Thymus (tissue), 14 donors: ENCODE measurements at places on chromosomes 4 and X. TPM values are rescaled to one million over a fixed set of nuclear protein-coding genes. Genes with fewer than 3 reads are reported as not detected.
A peak's percentile ranks its signal among the peaks of the same experiment; 100 is the strongest.

QRFPR gene
- 0.24 TPM for total RNA-seq

TEC gene
- 2.9 TPM for total RNA-seq

IL15 gene
- 9.1 TPM for total RNA-seq

- DNase-seq = no peak
These were observed 46.9 kb upstream of the ATP8A1 start for GRCh38 chr4:42703813-42704212.

DNA sequence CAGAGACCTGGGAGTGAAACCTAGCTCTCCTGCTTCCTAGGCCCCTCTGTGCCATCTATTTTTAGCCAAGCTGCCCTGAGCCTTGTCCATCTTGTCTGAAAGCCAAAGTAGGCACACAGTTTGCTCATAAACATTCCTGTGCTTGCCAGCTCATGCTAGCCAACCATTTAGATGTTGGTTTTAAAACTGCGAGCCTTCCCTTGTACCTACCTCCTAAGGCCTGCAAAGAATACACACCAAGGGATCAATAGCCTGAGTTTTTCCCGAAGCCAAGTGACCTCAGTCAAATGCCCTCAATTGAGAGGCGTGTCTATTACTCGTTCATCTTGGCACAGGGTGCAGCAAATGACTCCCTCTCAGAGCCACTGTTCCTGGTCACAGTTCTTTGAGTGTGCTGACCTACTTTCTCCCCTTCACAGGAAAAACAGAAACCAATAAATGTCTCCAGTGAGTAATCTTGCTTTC, 48.5 kb downstream of the ZCCHC12 start:
- DNase-seq = no peak

DNA sequence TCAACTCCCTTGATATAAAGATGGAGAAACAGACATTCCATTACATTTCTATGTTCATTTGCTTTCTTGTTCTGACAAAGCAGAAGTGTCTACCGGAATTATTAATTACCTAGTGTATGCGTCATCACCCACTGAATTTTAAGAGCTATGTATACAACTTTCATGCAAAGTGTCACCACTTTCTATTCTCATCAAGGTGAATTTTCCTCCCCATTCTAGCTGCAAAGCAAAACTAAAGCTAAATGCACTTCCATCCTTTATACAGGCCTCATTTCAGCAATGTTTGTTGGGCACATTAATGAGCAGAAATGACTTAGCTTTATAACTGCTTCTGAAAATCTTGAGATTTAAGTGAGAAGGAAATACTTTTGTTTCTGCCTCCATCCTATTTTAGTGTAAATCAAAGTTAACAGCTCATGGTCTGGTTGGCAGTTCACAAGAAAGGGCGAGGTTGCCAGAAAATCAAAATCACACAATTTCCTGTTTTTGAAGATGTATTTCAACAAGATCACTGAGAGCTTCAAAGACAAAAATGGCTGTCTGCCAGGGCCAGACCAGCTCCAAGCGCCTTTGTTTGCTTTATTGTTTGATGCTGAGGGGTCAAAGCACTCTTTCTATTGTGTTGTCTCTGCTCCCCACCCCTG, 7.2 kb upstream of the FAM9C start:
- no peak for DNase-seq

- no peak for DNase-seq
These were observed 190.3 kb upstream of the PSAPL1 start for GRCh38 chr4:7625071-7625470.

GRCh38 chrX:130654409-130654950, 248.5 kb downstream of the ENOX2 start:
- no peak for DNase-seq

GRCh38 chrX:32448320-32448719, 763.0 kb downstream of the DMD start:
- DNase-seq = peak; percentile 18

YY2 gene
- total RNA-seq = 0.47 TPM

GRCh38 chrX:15680401-15680800, 15.8 kb upstream of the CLTRN start:
- DNase-seq = no peak

DNA sequence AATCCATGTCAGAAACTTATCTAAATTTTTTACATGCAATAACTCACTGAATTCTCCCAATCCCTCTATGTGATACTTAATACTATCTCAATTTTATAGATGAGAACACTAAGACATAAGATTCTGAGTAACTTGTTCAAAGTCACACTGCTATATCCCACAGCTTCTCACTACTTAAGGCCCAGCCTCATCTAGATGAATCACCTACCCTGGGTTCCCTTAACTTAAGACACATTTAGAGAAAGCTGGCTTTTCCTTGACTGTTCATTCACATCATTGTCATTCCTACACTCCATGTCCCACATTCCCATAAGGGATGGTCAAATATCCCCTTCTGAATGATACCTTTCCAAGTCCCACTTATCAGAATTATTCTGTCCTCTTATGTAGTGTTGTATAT, 21.0 kb downstream of the TNIP3 start:
- no peak for DNase-seq

DNA sequence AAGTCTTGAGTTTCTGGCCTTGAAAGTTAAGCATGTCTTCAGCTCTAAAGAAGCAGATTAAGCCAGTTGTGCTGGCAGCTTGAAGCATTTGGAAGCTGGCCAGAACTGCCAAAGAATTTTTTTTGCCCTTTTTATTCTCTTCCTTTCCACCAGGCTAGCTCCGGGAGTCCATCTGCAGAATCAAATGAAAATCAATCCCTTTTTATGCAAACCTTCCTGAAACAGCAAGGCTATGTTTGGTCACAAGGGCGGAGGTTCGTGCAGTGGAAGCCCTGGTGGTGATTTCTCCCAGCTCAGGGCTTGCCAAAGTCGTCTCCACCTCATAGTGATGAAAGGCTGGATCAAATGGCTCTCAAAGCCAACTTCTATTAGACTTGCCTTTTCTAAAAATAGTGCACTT, 21.6 kb upstream of the C4orf54 start:
- DNase-seq = no peak

CXCL8 gene
- total RNA-seq = 3.7 TPM

DNA sequence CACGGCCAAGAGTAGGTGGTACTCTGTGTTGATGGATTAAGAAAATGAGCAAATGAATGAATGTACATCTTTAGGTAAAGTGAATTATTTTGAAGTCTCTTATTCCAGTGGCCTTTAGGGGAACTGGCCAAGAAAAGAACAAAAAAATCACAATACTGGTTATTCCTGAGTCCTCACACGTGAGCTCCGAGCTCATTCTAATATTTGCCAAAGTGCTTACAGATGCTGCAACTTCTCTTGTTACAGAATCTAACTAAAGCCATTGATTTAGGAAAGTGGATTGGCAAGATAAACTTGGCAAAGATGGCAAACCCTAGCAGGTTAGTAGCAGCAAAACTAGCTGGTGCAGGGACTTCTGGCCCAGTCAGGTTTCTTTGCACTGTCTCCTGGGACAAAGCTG, 37.6 kb downstream of the IDS start:
- no peak for DNase-seq

ARHGAP4 gene
- total RNA-seq = 139 TPM

- DNase-seq = no peak
These were observed 36.7 kb downstream of the DHRSX start for GRCh38 chrX:2463973-2464676.

- DNase-seq = no peak
These were observed 2.7 kb downstream of the SLC7A11 start for GRCh38 chr4:138239491-138239890.

SYTL4 gene
- total RNA-seq = 0.94 TPM

KIAA1210 gene
- 0.09 TPM for total RNA-seq

REELD1 gene
- total RNA-seq = 0.05 TPM

TBX22 gene
- total RNA-seq = 0.05 TPM

DNA sequence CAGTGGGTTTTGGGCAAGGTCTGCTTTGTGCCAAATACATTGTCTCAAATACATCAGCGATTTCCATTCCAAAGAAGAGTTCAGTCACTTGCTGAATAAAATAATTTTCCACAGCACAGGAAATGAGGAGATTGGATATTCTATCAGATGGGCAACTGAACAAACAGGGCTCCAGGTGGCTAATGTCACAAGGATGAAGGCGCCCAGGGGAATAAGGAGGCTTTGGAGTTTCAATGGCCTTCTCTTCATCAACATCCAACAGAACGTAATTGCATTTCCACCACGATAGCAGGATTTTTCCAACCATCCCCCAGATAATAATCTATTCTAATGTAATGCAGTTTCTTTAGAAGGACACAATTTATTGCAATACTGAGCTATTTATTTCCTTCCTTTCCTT, 104.7 kb upstream of the KLHL13 start:
- DNase-seq = no peak

NAA11 gene
- total RNA-seq = not detected

DNA sequence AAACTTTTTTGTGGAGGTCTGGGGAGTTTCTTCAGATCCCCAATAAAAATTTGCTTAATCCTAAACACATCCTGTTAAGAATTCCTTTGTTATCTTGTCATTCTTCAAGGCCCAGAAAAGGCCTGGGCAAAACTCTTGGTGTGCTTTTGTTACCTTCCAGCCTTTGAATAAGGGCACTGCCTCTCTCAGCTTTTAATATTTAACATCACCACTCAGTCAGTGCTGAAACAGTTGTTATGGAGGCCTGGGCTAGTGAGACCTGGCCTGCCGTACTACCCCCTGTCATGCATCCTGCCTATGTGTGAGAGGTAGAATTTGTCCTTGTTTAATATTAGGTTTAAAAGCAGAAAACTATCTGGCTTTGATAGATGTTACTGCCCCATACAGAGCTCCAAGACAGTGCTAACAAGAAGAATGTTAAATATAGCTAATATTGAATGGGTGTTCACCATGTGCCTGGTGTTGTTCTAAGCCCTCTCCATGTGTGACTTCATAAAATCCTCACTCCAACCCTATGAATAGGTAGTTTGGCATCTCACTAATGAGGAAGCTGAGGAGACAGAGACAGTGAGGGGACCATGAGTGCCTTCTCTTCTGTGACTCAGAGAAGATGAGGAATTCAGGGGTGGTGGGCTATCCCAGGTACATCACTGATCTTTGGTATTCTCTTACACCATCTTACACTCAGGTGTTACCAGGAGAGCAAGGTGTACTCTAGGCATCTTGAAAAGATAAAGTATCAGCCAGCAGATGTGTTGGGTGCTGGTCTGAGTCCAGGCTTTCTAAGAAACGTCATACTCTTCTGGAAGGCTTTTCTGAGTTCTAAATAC, 6.2 kb downstream of the PPP1R2C start:
- no peak for DNase-seq

UCP1 gene
- not detected for total RNA-seq

MSL3 gene
- total RNA-seq = 59.3 TPM

SYNPO2 gene
- total RNA-seq = 15.8 TPM

DNA sequence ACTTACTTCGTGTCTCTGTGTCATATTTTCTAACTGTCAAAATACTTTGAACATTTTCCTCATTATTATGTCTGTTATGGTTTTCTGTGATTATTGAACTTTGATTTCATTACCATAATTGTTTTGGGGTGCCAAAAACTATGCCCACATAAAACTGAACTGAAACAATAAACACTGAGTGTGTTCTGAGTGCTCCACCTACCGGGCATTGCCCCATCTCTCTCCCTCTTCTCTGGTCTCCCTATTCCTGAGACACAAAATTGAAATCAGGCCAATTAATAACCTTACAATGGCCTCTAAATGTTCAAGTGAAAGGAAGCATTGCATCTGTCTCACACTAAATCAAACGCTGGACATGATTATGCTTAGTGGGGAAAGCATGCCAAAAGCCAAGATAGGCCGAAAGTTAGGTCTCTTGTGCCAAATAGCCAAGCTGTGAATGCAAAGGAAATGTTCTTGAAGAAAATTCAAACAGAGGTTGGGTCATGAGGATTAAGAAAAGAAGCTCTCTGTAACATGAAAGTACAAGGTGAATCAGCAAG, 972.3 kb downstream of the PCDH7 start:
- DNase-seq = no peak

GSX2 gene
- total RNA-seq = not detected

DNA sequence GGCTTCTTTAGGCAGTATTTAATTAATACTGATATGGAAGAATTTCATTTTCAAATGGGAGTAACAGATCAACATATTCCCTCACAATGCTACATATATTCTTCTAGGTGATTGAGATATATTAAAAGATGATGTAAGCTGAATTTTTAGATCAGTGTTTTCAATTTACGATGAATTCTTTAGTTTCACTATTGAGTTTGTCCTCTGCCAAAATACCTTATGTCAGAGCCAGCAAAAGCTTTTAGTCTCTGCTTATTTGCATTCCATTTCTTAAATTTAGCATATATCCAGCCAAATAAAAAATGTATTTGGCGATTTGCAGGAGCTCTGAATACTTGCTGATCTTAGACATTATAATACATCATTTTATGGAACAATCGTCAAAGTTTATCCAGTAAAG, 144.3 kb downstream of the MOSPD2 start:
- DNase-seq = no peak

GRCh38 chr4:37450309-37450708, 205.8 kb downstream of the NWD2 start:
- no peak for DNase-seq

DNA sequence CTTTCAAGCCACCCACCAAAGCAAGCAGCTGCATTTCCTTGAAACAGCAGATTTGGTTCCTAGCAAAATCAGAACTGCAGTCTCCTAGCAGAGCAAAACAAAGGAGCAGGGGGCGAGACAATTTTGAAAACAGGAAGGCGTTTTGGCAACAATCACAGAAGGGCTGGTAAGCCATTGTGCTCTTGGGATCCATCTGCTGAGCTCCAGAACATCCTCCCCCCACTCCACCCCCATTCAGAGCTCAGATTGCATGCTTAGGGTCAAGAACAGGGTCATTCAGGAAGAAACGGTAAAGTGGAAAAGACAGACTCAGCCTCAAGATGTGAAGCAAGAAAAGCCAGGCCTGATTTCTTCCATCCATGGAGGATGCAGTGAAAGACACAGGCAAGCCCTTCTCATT, 7.6 kb upstream of the PCDH19 start:
- no peak for DNase-seq

DNA sequence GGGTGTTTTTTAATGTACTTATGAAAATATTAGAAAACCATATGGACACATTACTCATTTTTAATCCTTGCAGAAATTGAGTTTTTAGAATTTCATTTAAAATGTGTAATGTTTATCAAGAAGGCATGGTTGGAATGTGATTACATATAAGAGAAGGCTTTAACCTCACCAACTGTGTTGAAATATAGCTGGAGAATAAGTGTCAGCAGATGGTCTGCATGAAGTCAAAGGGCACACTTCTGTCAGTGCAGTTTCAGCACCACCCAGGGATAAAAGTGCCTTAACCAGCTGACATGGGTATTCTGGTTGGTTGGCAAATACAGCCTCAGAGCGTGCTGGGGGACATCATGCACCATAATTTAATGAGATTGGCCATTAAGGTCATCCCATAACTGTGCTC, 21.2 kb upstream of the ANTXR2 start:
- no peak for DNase-seq

DNA sequence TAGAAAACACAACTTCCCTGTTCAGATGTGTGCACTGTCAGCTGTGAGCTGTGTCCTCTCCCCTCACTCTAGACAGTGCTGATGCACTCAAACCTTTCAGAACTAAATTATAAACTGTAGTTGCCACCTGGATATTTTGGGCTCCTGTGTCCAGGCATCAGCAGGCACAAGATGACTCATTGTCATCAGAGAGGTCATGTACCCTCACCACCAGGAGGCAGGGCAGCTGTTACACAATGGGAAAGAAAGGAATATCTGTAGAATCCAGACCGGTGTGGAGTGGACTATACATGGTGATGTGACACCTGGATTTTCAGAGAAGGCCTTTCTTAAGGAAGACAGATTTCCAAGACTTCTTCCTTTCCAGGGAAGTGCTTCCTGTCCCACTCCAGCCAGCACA, 854.4 kb upstream of the AGA start:
- DNase-seq = no peak

FIP1L1 gene
- total RNA-seq = 66.4 TPM

- no peak for DNase-seq
These were observed 17.1 kb upstream of the PDE6B start for GRCh38 chr4:608236-608635.

- DNase-seq = no peak
These were observed 2.1 kb downstream of the NDNF start for GRCh38 chr4:121070274-121070673.
